ENCODE measurements at places on chromosomes 16 and 17.

DNA sequence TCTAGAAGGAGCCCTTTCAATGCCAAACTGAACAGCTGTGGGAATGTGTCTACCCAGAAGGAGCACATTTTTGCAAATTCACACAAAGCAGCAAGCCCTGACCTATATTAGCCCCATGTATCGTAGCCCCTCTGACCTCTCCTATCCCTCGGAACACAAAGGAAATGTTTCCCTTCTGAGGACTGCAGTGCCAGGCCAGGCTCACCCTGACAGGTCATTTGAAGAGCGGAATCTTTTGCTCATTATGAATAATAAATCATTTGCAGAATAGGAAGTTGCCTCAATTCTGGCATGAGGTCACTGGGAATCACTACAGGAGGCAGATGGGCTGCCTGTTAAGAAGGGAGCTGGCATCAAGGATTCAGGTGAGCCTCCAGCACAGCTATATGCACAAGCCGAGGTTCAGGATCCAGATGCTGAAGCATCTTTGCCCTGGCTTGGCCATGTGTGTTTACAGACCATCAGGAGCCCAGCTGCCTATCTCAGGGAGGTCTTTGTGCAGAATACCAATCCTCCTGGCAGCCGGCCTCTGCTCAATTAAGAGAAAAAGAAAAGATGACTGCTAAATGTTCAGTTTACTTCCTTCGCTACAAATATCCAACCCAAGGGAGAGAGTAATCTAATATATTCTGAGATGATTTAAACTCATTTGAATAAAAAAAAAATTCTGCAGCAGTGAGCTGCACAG, 119.4 kb downstream of the USP31 start:
- no peak for DNase-seq

DNA sequence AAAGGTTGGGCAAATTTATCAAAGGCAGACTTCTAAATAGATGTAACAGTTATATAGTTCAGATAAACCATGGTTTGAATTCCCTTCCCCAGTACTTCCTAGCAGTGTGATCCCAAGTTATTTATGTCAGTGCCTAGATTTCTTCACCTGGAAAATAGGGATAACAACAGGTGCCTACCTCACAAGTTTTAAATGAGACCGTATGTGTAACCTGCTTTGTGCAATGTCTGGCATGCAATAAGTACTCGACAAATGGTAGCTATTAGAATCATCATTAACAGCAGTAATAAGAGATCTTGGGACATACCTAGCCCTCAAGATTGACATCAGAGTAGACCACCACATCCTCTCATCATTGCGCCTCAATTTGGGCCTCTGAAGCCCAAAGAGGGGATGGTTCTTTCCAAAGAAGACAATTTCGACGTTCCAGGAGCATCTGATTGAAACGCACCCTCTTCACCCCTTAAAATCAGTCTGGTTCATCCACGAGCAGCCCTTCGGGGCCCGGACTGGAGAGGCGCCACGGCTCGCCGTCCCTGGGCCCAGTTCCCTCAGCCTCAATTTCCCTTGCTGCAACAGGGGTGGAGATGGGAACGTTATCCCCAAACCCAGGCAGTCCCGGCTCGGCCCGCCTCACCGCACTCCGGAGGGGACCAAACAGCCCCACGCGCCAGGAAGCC, 541 bp downstream of the ACACA start:
- no peak for DNase-seq

- no peak for DNase-seq
These were observed 1616.4 kb downstream of the CDH8 start for GRCh38 chr16:60419859-60420258.

- no peak for DNase-seq
These were observed 132.6 kb upstream of the CACNG5 start for GRCh38 chr17:66702106-66702936.

DNA sequence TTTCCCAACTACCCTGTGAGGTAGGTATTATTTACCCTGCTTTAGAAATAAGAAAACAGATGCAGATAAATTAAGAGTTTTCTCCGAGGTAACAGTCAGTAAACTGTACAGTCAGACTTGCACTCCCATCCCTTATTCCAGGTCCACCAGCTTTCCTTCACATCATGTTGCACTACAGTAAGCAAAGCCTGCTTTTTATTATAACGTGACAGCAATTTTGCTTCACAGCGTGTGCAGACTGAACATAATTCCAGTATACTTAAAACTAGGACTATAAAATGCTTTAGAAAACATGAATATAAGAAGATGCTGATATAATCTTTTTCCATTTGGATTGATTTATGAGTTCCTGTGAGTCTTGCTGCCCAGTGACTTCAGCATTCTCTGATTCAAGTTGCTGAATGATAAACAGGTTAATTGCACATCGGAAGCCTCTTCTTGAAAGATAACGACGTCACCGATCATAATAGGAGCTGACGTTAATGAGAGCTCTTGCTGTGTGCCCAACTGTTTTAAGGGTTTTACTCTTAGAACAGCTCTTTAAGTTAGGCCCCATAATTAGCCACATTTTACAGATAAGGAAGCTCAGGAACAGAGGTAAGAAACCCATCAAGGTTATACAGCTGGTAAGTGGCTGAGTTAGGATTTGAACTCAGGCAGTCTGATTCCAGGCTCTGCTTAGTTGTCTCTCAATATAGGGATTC, 1.4 kb downstream of the LIG3 start:
- DNase-seq, result no peak

GRCh38 chr16:66032841-66033240, 333.6 kb upstream of the CDH5 start:
- no peak for DNase-seq

GRCh38 chr16:4880006-4880580, 32.8 kb downstream of the UBN1 start:
- DNase-seq, result no peak
